ENCODE measurements at places on chromosomes 2 and 18.

GRCh38 chr2:26980971-26981370 is 10.5 kb downstream of the MAPRE3 start:
- DNase-seq = no peak

GRCh38 chr2:102059151-102059550 is 67.4 kb downstream of the IL1R2 start:
- DNase-seq = no peak

- DNase-seq = no peak
Observed at GRCh38 chr2:37849911-37850310, 75.2 kb upstream of the RMDN2 start.

DNA sequence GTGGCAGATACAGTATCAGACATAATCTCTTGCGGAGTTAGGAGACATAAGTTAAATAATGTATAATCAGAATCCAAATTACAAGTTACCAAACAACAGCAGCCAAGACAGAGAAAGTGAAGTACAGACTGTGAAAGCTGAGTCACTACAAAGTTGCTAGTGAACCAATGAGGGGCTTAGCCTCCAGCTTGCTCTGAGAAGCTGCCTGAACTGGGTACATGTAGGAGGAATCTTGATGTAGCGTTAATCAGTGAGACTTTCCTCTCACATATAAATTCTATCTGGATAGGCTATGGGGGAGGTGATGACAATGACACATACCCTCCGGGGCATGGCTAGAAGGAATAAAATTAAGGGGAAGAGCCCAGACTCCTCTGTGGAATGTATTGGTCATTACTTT is 1234.3 kb upstream of the DDX18 start:
- no peak for DNase-seq

DNA sequence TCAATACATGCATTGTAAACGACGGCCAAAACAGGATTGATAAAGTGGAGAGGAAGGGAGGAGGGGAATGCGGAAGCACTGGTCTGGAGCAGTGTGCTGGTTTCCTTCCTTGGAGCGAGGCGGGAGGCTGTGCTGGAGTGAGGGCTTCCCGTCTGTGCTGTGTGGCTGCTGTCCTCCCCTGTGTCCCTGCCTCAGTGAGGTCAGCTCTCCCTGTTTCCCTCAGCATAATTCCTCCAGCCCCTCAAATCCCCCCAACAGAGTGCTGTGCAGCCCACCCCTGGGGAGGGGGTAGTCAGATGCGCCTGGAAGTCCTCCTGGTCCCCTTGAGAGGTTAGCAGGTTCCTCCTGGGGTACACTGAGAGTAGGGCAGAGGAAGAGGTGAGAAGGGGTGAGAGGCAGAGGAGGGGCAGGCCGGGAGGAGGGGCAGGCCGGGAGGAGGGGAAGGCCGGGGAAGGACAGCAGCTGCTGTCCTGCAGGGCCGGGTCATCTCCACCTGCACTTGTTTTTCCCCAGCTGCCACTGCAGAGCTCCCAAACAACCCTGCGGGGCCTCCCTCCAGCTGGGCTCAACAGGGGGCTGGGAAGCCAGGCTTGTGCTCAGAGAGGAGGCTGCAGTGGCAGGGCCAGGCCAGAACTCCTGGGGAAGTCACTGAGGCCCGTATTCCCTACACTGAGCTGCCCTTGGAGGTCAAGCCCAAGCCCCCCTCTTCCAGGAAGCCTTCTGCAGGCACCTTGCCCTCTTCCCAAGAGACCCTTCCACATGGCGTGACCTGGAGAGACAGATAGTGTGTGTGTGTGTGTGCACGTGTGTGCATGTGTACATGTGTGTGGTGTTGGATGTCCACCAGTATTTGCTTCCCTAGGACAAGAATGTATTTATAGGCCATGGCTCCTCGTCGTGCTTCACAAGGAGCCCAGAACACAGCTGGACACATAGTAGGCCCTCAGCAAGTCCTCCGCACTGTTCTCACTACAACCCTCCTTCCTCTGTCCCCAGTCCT is 13.2 kb upstream of the ATP6V1B1 start:
- peak; percentile 85 for DNase-seq

GRCh38 chr2:10083692-10084211 is 3.5 kb upstream of the CYS1 start:
- peak; percentile 56 for DNase-seq

DNA sequence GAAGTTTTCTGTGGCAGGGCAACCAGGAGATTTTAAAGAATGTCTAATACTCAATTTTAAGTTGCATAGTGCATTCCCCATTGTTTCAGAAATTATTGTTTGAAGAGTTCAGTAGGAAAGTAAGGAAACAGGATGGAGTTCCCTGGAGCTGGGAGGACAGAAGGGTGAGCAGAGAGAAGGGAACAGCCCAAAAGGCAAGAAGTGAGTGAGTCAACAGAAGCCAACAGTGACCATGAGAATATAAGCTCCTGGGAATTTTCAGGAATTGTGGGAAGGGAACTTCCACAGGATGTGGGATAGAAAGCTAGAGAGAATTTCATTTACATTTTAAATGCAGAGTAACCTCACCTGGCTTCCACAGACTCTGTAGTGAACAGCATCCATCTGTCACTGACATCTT is 268.1 kb upstream of the ATP5MC3 start:
- DNase-seq = no peak
